ENCODE measurements at places on chromosomes 5 and 9. TPM values are rescaled to one million over a fixed set of nuclear protein-coding genes. Genes with fewer than 3 reads are reported as not detected.
A peak's percentile ranks its signal among the peaks of the same experiment; 100 is the strongest.

- DNase-seq, result no peak
Observed at GRCh38 chr5:77881528-77881927, 105.4 kb upstream of the TBCA start.

DNA sequence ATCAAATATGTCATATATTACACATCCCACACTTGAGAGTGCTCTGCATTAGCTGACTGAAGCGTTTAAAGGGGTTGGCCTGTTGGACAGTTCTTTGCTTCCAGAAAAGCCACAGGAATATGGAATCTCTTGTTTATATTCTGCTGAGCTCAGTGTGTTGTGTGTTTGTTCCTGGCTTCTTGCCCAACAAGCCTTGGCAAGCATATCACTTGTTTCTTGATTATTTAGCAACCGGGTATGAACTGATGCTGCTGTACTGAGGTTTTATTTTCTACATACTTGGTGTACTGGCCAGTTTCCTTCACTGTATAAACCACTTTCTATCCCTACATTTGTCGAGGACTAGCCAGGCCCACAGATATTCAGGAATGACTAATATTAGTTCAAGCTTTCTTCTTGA lies 378.9 kb downstream of the KCTD16 start:
- DNase-seq, result no peak

GRCh38 chr9:28892538-28892937 lies 1319.3 kb upstream of the C9orf72 start:
- DNase-seq, result no peak

- peak; percentile 79 for DNase-seq
Observed at GRCh38 chr9:127854184-127854806, at the start of gene ENG. Gene ENG, minus strand, starts transcription at chr9:127854658. Its CDS starts 303 bp downstream, at chr9:127854355.

ZFR gene
- total RNA-seq, result 97.2 TPM
